ENCODE measurements at places on chromosomes 6 and 20. TPM values are rescaled to one million over a fixed set of nuclear protein-coding genes. Genes with fewer than 3 reads are reported as not detected.

The CGA gene
- total RNA-seq: not detected

- DNase-seq: no peak
Measured at GRCh38 chr20:48378976-48379675, 448.7 kb downstream of the PREX1 start.

- DNase-seq: no peak
Measured at GRCh38 chr6:170057034-170057734, 233.7 kb downstream of the DLL1 start.

GRCh38 chr6:44627091-44627882, 239.8 kb downstream of the CDC5L start:
- DNase-seq: no peak

- DNase-seq: no peak
Measured at GRCh38 chr6:149062653-149063348, 254.7 kb upstream of the TAB2 start.
